ENCODE measurements at places on chromosomes 3 and 15.

DNA sequence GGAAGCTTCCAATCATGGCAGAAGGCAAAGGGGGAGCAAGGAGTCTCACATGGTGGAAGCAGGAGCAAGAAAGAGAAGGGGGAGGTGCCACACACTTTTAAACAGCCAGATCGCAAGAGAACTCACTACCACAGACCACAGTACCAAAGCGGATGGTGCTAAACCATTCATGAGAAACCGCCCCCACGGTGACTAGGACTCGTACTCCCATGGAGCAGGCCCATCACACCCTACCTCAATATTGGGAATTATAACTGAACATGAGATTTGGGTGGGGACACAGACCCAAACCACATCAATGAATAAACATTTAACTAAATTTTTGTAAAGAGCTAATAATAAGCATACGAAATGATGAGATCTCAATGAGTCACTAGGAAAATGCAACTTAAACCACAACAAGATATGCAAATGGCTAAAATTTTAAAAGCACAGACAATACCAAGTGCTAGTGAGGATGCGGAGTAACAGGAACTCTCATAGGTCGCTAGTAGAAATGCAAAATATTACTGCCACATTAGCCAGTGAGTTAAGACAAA, 10.0 kb downstream of the MRPS25 start:
- no peak for DNase-seq

DNA sequence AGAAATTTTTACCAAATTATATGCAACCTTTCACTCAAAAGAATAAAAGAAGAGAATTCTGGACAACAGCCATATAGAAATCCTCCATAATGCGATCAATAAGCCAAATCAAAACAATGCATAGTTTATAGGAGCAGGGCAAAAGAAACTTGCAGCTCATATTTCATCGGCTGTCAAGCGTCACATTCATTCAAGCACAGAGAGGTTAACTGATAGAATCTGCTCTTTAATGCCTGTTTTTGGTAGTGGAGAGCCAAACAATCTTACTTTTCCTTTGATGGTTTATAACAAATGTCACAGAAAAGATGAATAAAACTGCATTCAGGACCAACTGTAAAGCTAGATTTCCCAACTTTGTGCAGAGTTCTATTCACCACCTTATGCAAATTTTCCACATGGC, 35.4 kb downstream of the PRTG start:
- DNase-seq, result no peak

GRCh38 chr3:97872525-97873042, 50.8 kb downstream of the CRYBG3 start:
- no peak for DNase-seq

GRCh38 chr3:8870134-8870533, 93.1 kb downstream of the RAD18 start:
- no peak for DNase-seq

GRCh38 chr3:102057781-102058421, 208.6 kb downstream of the NFKBIZ start:
- no peak for DNase-seq

DNA sequence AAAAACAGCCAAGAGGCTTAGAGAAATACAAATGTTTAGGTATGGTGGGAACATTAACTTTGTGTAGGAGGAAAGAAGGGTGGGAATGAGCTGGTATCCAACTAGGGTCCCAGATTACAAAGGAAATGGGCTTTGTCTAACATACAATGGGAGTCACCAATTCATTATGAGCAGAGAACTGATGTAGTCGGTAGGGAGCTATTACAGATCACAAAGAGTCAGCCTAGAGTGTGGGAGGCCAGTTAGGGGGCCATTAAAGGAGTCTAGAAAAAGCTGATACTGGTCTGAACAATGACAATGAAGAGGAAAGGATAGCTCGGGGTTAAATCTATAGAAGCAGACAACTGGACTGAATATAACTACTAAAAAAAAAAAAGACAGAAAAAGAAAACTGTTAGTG, 15.5 kb downstream of the ANO10 start:
- DNase-seq, result no peak

DNA sequence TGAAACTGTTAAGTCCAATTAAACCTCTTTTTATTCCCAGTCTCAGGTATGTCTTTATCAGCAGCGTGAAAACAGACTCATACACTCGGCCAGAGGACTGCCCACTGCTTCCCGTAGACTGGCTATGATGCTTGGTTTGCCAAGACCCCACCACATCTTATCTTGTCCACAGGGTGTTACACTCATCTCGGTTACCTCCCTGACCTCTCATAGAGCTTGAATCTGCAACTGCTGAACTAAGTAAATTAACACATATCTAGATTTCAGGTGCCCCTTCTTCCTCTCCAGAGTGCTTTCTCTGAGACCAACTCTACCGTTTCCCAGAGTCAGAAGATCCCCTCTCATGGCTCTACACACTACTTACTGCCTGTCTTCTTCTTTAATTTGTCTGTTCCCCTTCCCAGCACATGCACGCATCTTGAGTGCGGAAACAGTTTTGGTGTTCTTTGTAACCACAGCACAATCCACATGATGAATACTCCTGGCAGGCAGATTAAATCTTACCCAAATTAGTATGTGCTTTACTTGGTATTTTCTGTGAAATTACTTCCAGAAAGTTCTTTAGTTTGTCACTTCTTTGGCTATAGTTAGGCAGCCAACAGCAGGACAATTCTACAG, 49.7 kb downstream of the CD200 start:
- no peak for DNase-seq

- no peak for DNase-seq
These were observed 59.5 kb upstream of the CTSH start for GRCh38 chr15:79004336-79004735.

DNA sequence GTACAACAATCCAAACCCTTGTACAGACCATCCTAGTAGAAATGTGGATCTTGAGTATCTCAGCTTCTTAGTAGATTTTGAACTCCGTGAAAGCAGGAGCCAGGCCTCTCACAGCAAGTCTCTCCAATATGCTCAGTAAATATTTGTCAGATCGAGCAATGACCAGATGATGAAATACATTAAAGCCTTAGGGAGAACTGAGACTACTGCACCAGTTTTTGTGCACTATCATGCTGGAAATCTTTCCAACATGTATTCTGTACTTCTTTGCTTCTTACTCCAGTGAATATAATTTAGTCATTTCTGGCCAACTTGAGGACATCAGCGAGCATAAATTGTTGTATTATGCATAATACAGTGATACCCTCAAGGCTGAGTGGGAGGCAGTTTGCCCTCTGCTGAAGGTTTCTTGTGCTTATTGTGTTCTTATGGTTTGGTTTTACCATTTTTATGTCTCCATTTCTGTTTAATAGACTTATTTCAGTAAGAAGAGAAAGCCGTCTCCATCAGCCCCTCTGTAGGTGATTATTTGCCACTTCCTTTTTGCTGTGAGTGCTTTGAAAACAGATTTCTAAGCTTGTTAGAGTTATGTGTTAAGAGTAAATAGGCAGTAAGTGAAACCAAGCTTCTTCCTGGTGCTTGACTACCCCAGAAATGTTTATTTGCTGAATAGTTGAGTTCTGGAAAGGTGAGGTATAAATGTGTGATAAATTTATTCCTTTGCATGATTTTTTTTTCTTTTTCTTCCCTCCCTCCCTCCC, 147.1 kb downstream of the PGPEP1L start:
- no peak for DNase-seq

DNA sequence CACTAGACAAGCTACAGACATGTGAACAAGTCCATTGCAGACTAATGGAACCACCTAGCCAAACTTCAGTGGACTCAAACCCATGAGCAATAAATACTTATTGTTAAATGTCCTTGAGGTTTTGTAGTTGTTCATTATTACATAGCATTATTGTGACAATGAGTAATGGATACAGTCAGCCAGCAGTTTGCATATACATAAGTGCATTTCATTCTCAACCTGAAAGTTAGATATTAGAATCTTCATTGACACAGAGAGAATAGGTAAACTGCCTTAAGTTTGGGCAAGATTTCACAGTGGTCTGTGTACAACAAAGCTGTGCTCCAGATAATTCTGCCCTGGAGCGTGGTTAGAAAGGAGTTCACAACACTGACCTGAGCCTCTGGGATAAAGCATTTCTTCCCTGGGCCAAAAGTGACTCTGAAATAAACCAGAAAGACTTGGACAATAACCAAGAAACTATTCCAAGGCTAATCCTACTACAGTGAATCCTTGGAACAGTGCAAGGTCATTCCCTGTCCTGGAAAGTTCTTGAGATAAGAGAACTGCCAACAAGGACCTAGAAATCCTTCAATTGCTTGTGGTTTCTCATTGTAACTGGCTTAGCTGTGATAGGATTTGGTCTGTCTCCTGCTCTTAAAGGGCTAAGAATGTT, 225.5 kb upstream of the STT3B start:
- DNase-seq, result no peak

Measured in right renal cortex interstitium (tissue), 3 donors.